ENCODE measurements at places on chromosomes 2 and 18. TPM values are rescaled to one million over a fixed set of nuclear protein-coding genes. Genes with fewer than 3 reads are reported as not detected.

Gene ESPNL
- not detected for total RNA-seq

Gene CXCR1
- total RNA-seq = not detected

Gene ALK
- not detected for total RNA-seq

Gene KIAA2012
- total RNA-seq = not detected

Data from endothelial cell of coronary artery (primary cell).